ENCODE measurements at places on chromosomes 7 and 10. TPM values are rescaled to one million over a fixed set of nuclear protein-coding genes. Genes with fewer than 3 reads are reported as not detected.

CLCN1 gene
- 0.44 TPM for polyA plus RNA-seq

OR2F1 gene
- not detected for polyA plus RNA-seq

ZNF503 gene
- 19.4 TPM for polyA plus RNA-seq

ARMC3 gene
- 0.04 TPM for polyA plus RNA-seq

STEAP2 gene
- polyA plus RNA-seq: 2.6 TPM

PKD2L1 gene
- polyA plus RNA-seq: not detected

All from esophagus (tissue), 2 donors.